ENCODE measurements at places on chromosomes 16 and 17.
A peak's percentile ranks its signal among the peaks of the same experiment; 100 is the strongest.

DNA sequence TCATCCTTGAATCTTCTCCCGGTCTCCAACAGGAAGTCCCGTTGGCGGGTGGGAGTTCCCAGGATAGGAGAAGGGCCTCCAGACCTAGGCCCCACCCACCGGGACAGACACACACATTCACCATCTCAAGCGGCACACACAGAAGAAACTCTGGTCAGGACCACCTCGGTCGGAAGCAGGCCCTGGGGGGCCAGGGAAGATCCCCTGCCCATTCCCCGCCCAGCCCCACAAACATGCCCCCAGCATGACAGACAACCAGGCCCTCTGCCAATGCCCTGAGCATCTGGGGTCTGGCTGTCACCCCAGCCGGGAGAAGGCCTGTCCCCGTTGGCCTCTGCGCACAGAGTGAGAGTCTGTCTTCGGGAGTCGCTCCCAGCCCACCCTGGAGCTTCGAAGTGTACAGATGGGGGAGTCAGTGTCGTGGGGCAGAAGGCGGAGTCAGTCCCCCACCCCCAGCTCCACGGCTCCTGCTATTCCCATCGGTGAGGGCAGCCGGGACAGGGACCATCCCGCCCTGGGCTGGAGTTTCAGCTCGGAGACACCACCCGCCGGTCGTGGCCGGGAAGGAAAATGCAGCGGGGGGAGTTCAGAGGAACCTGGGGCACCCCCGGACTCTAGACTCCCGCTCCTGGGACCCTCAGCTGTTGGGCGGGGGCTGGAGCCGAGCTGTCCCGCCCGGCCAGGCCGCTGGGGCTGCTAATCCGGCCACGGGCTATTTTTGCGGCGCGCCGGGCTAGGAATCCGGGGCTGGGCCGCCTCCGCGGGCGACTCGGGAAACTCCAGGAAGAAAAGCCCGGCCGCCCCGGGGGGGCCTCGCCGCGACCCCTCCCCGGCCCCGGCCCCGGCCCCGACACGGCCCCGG is 660 bp downstream of the RHBDF1 start:
- no peak for DNase-seq

GRCh38 chr17:54191261-54191660 is 368.5 kb downstream of the KIF2B start:
- no peak for DNase-seq

- no peak for DNase-seq
These were observed 37.7 kb upstream of the CDH3 start for GRCh38 chr16:68607443-68607842.

DNA sequence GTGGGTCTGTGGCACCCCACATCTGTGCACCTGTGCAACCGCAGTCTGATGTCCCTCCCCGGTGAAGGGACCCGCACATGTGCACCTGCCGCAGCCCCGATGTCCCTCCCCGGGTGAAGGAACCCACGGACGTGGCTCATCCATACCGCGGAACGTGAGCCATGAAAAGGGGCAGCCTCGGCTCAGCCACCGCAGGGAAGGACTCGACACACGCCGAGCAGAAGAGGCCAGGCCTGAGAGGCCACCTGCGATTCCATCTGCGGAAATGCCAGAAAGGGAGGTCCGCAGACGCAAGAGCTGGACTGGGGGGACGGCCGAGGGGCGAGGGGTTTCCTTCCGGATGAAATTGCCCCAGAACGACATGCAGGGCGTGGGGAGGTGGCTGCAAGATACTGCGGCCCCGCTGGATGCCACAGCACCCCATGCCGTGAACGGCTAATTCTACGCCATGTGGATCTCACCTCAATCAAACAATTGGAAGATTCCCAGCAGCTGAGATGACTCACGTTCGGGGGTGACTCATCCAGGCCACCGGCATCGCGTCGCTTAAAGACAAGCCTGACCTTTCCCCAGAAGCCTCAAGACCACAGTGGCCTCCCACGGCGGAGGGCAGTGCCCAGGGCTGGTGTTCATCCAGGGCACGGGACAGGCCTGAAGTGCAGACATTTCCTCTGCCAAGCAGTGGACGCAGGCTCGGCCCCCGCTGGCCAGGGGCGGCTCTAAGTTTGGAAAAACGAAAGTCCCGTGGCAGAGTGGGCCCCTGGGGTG is 21.0 kb downstream of the SOX8 start:
- DNase-seq = no peak

- DNase-seq = no peak
These were observed 5.0 kb upstream of the DNASE1L2 start for GRCh38 chr16:2231016-2231931.

DNA sequence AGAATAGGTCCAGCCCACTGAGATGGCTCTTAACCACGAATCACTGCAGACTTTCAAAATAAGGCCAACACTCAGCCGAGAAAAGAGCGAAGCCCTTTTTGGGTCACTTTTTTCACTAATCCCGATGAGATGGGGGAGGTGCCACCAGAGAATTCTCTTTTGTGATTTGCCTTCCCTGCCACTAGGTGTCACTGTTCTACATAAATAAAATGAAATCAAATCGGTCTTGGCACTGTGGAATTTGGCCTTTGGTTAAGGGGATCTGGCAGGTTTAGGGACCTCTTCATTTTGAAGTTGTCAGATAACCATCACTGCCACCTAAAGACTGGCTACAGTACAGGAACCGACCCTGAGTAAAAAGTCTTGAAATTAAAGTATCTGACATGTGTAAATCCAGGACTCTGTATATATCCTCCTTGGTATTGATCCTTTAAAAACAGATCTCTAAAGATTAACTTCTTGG is 147.0 kb downstream of the HS3ST4 start:
- DNase-seq = peak; percentile 64

DNA sequence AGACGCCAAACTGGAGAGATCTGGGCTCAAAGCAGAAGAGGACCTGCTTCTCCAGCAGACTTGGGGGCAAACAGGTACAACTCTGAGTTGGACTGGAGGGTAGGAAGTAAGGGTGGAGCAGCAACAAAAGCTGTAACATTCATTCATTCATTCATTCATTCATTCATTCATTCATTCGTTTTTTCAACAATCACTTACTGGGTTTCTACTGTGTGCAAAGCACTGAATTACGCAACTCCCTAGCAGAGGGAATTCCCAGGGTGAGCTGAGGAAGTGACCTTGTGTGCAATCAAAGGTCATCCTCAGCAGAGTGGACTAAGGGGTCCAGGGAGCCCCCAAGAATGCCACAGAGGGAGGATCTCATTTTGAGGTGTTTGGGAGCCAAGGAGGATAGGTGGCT is 231.1 kb upstream of the SDK2 start:
- no peak for DNase-seq

DNA sequence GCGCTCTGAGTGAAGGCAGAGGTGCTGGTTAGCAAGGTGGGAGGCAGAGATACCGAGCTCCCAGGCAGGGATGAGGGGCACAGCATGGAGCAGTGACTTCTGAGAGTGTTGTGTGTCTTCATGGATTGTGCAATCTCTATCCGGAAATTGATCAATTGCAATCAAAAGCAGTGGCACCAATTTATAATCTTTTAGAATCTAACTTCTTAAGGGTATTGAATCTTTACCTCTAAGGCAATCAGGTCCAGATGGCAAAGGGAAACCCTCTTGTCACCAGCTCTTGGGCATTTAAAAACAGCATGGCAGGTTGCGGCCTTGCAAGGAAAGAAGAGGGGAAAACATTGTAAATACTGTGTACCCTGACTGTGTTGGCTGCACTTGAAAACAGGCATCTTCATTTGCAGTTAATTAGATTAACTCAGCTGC is 58.0 kb upstream of the MRTFB start:
- DNase-seq = no peak

GRCh38 chr16:15607700-15608396 is 35.1 kb downstream of the MARF1 start:
- DNase-seq = no peak

DNA sequence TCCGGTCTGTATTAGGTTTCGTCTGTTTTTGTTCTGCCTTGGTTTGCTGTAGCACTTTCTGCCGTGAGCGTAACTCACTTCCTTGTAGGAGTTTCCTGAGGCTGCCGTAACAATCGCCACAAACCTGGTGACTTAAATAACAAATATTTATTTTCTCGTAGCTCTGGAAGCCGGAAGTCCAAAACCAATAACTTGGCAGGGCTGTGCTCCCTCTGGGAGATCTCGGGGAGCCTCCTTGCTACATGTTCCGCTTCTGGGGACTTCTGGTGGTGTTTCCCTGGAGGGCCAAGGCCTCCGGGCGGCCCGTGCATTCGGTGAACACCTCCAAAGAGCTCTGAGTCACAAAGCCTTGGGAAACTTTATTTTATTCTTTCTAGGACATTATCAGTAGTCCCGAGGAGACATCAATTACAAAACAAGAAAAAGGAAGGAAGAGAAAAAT is 6.8 kb upstream of the WDR45B start:
- no peak for DNase-seq

DNA sequence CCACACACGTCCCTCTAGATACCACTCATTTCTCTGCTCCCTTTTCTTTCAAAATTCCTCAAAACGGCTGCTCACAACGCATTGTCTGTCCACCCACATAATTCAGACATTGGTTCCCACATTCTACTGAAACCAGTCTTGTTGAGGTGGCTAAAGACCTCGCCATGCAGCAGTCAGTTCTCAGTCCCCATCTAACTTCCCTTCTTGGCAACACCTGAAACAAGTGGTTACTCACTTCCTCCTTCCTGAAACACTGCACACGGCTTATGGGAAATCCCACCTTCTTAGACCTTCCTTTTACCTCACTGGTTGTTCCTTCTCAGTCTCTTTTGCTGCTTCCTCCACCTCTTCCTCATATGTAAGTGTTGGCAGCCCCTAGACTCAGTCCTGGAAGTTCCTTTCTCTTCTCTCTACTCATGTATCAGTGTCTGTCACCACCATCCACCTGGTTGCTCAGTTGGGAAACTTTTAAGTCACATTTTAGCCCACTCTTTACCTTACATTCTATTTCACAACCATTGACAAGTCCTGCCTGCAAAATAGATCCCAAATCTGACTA is 277.1 kb downstream of the CEP112 start:
- DNase-seq = no peak

DNA sequence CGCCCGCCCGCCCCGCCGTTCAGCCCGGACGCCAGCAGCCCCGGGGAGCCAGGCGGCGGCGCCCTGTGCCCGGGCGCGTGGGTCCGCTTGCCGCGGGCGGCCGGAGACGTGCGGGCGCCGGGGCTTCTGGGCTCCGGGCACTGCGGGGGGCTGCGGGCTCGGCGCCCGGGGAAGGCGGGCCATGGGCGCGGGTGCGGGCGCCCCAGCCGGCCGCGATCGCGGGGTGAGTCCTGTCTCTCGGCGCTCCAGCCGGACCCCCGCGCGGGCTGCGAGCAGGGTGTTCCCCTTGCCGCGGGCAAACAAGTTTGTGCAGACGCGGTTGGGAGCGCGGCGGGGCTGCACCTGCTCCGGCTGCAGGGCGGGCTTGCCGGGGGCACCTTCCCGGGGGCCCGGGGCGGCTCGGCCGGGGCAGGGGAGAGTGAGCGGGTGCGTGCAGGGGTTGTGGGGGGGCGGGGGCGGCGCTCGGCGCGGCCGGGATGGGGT is 292 bp downstream of the WSCD1 start:
- no peak for DNase-seq

- DNase-seq = no peak
These were observed 34.8 kb downstream of the MYH13 start for GRCh38 chr17:10337976-10338375.

- DNase-seq = peak; percentile 65
These were observed 62.2 kb downstream of the DHRS7C start for GRCh38 chr17:9729034-9729650.

DNA sequence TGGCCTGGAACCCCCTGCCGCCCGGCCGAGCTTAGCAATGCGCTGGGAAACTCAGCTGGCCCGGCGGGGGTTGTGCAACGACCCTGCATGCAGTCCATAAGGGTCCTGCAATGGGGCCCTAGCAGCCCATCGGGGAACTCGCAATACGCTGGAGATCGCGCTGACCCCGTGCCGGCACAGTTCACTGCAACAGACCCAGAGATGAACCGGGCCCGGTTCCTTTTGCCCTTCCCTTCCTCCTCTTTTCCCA is 375 bp downstream of the SLC25A11 start:
- DNase-seq = no peak

GRCh38 chr17:33421933-33422332 is 128.8 kb upstream of the ASIC2 start:
- no peak for DNase-seq

- DNase-seq = no peak
These were observed 66.1 kb upstream of the SREBF1 start for GRCh38 chr17:17902877-17903276.

DNA sequence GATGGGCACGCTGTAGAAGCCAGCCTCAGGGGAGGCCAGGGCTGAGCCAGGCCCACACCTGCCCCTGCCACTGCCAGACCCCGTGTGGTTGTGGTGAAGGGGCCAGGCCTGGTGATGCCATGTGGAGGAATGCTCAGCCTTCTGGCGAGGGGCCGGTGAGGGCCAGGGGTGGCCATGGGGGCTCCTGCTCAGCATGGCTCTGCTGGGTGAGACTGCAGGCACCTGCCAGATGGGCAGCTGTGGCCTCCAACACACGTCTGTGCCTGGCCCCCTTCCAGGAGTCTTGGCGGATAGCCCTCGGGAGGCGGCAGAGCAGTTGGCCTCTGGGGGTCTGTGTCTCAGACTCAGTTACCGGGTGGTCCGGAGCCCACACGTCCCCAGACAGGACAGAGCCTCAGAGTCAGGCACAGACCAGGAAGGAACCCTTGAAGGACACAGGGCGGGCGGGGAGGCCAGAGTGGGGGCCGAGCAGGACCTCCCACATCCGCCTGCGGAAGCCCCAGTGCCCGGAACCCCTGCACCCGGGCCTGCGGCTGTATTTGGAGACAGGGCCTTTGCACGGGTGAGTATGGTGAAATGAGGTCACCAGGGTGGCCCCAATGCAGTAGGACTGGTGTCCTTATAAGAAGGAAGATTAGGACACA is 22.5 kb upstream of the CHMP6 start:
- DNase-seq = no peak

- DNase-seq = no peak
These were observed 13.8 kb upstream of the ATP6V0C start for GRCh38 chr16:2499890-2500429.

DNA sequence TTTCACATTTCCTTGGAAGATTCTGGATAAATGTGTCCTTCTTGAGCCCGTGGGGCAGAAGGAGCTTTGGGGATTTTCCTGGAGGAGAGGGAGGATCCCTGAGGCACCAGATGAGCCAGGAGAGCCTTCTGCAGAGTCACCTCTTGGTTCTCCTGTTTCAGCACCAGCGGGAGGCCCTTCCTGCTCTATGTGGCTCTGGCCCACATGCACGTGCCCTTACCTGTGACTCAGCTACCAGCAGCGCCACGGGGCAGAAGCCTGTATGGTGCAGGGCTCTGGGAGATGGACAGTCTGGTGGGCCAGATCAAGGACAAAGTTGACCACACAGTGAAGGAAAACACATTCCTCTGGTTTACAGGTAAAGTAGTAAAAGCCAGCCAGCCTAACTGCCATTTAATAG is 77.1 kb downstream of the ARSG start:
- no peak for DNase-seq

DNA sequence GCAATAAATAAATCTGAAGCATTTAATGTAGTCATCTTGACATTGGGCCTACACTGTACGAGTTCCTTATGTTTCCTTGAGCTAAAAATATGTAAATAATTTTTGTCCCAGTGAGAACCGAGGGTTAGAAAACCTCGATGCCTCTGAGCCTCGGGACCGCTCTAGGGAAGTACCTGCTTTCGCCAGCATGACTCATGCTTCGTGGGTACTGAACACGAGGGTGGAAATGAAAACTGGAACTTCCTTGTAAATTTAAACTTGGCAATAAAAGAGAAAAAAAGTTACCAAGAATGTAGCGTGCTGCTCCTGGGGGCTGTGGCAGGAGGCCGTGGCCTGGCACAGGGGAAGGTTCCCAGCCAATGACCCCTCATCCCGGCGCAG is 74.1 kb downstream of the SOCS1 start:
- DNase-seq = no peak

Data from midbrain (tissue), 1 donor.